Omental fat pad (tissue), 4 donors: ENCODE measurements at places on chromosomes 7 and 10.

GRCh38 chr7:100200693-100201092 lies 19.1 kb upstream of the PVRIG start:
- DNase-seq: no peak

DNA sequence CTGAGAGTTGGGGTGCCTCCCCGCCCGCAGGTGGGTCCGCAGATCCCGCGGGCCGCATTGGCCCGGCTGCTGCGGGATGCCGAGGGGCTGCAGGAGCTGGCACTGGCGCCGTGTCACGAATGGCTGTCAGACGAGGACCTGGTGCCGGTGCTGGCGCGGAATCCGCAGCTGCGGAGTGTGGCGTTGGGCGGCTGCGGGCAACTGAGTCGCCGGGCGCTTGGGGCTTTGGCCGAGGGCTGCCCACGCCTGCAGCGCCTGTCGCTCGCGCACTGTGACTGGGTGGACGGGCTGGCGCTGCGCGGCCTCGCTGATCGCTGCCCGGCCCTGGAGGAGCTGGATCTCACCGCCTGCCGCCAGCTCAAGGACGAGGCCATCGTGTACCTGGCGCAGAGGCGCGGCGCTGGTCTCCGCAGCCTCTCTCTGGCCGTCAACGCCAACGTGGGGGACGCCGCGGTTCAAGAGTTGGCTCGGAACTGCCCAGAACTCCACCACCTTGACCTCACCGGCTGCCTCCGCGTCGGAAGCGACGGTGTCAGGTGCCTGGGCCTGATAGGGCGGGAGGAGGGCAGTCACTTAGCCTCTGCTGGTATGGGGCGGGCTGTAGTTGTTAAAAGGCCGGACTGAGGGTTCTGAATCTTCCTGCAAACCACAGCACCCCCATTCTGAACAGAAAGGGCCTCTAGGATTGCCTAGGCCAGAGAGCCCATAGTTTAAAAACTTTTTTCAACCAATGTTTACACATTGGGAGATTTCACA lies 1.3 kb downstream of the FBXL15 start:
- no peak for DNase-seq

- DNase-seq: no peak
Observed at GRCh38 chr7:115240242-115240641, 318.3 kb downstream of the MDFIC start.

DNA sequence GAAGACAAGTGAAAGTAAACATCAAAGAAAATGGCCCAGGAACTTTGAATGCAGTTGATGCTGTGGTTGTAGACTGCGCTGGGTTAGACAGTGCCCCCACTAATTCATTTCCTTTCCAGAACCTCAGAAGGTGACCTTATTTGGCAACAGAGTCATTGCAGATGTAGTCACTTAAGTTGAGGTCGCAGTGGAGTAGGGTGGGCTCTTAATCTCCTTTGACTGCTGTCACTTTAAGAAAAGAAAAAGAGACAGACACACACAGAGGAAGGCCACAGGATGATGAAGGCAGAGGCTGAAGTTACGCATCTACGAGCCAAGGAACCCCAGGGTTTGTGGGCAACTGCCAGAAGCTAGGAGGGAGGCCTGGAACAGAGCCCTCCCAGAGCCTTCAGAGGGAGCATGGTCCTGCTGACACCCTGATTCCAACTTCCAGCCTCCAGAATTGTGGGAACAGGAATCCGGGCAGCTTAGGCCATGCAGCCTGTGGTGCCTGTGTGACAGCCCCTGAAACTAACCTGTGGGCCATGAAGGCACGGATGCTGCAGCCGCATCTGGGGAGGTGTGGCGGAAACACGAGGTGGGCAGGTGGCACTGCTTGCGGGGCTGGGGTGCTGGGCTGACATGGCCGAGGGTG lies 107.6 kb downstream of the PRKAG2 start:
- DNase-seq: no peak

GRCh38 chr7:38323156-38323555 lies 49.7 kb upstream of the TARP start:
- DNase-seq: no peak
